GM23248 (cell line): ENCODE measurements at places on chromosomes 11 and 22. TPM values are rescaled to one million over a fixed set of nuclear protein-coding genes. Genes with fewer than 3 reads are reported as not detected.

Gene FXYD2
- not detected in 2 replicates for total RNA-seq

DNA sequence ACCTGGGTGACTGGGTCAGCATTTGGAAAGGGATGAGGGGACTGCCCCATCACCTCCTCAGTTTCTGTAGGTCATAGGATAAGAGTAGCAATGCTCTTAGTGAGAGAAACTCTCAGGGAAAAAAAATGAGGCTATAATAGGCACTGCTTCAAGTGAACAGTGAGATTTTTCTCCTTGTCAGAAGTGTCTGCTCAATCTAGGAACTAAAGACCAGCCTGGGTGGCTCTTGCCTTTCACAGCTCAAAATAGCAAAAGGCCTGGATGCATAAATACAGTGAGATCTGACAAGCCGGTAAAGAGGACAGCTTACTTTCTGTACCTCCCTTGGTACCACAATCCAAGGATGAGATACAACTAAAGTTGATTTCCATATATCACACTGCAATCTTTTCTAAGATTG is 205.6 kb upstream of the ANO5 start:
- no peak for DNase-seq
- H3K36me3 ChIP-seq: no peaks in the 10 kb centered on the region
- H3K27ac ChIP-seq: no peak overlapping the region
- no peaks in the 10 kb centered on the region for H3K27me3 ChIP-seq
- H3K4me3 ChIP-seq: no peak overlapping the region

DNA sequence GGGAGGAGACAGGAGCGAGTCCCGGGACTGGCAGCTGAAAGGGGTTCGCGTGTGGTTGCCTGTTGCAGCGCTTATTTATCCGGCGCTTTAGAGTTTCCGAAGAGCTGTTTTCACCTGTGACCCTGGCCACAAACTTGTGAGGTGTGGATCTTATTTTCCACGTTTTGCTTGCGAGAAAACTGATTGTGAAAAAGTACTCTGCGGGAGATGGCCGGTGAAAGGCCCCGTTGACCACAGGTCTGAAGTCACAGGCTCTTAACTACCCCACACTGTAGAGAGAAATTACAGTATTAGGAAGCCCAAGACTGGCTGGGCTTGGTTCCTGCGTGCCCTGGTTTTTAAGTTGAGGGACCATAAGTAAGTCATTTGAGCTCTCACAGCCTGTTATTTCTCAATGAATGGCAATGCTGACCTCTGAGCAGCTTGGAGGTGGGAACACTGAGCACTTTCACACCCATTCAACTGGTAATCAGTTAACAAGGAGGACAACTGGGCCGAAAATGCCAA is 379 bp upstream of the RAB38 start:
- no peaks in the 10 kb centered on the region for H3K27me3 ChIP-seq

DNA sequence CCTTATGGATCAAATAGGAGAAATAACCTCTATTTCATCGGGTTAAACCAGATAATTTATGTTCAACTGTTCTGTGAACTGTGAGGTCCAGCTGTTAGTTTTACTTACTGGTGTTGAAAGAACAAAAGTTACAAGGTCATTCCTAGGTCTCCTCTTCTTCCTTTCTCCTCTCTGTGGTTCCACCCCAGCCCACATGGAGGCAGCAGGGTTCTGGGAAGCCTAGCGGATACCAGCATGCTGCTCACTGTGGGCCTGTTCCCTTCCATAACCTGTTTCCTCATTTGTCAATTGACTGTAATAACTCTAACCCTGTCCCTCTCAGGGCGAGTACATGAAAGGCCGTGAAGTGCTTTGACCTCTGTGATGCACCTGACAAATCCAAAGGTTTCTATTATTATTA is 27.8 kb downstream of the RELT start:
- peaks cover 17% of the 10 kb centered on the region for H3K4me1 ChIP-seq
- H3K27me3 ChIP-seq: no peaks in the 10 kb centered on the region
- H3K4me3 ChIP-seq: no peak overlapping the region
- DNase-seq: peak; percentile 70
- H3K36me3 ChIP-seq: no peaks in the 10 kb centered on the region; the same call in 1 of the 2 replicates

Gene DEFB131B
- not detected in 2 replicates for total RNA-seq

GRCh38 chr11:126265811-126266210 is 2.9 kb downstream of the SRPRA start:
- peaks cover 61% of the 10 kb centered on the region for H3K36me3 ChIP-seq
- H3K27me3 ChIP-seq: no peaks in the 10 kb centered on the region
- peak; percentile 30 for DNase-seq
- no peak overlapping the region for H3K27ac ChIP-seq
- no peak overlapping the region for H3K4me3 ChIP-seq

- no peaks in the 10 kb centered on the region for H3K27me3 ChIP-seq
- no peak overlapping the region for H3K4me3 ChIP-seq
- H3K4me1 ChIP-seq: peaks cover 21% of the 10 kb centered on the region
- H3K27ac ChIP-seq: no peak overlapping the region
- H3K36me3 ChIP-seq: no peaks in the 10 kb centered on the region
- no peak for DNase-seq
These were observed 23.5 kb downstream of the APLNR start for GRCh38 chr11:57213342-57214097.

DNA sequence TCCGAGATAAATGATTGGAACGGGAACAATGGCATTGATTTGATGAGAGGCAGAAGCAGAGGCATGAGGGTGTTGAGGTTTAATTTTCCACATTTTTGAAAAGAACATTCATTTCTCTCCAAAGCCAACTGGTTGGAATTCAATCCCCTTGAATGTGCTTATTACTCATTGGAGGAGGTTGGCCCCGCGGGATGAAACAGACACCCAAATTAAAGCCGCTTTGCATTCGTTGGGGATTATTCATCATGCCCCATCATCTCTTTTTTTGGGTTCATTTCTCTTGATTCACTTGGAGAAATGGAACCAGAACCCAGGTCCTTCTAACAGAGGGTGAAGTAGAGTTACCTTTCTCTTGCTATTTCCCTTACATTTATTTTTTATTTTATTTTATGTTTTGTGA is 47.6 kb upstream of the PARVG start:
- peaks cover 33% of the 10 kb centered on the region for H3K36me3 ChIP-seq
- peaks cover 6% of the 10 kb centered on the region; the same call in 1 of the 2 replicates for H3K4me1 ChIP-seq
- DNase-seq: peak; percentile 78
- H3K4me3 ChIP-seq: no peak overlapping the region
- H3K27me3 ChIP-seq: no peaks in the 10 kb centered on the region

DNA sequence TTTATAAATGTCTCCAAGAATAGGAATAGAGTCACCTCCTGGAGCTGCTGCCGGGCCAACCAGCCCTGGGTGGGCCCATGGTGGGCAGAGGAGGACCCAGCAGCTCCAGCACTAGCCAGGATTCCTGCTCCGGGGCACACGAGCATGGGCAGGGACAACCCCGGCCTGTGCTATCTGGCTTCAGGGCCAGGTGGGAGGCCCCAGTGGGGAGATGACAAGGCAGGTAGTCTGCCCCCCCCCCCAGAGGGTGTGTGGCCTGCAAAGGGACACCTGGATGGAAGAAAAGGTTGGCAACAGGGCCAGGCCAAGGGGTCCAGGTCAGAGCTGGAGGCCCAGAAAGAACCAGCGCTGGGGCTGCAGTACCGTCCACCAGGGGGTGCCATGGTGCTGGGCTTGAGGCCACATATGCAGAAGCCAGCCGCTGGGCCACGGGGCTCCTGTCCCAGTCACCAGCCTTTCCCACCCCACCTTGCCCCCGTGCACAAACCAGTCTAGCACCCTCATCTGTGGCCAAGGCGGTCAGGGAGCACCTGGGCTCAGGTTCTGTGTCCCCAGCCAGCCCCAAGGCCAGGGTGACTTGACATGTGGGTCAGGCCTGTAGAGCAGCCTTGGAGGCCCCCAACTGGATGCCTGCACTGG is 3.4 kb downstream of the TSPAN32 start:
- DNase-seq: peak; percentile 85
- H3K27me3 ChIP-seq: no peaks in the 10 kb centered on the region
- H3K27ac ChIP-seq: 0 out of 2 replicates have a peak overlapping the region, but pooled peaks have one; percentile 74

DNA sequence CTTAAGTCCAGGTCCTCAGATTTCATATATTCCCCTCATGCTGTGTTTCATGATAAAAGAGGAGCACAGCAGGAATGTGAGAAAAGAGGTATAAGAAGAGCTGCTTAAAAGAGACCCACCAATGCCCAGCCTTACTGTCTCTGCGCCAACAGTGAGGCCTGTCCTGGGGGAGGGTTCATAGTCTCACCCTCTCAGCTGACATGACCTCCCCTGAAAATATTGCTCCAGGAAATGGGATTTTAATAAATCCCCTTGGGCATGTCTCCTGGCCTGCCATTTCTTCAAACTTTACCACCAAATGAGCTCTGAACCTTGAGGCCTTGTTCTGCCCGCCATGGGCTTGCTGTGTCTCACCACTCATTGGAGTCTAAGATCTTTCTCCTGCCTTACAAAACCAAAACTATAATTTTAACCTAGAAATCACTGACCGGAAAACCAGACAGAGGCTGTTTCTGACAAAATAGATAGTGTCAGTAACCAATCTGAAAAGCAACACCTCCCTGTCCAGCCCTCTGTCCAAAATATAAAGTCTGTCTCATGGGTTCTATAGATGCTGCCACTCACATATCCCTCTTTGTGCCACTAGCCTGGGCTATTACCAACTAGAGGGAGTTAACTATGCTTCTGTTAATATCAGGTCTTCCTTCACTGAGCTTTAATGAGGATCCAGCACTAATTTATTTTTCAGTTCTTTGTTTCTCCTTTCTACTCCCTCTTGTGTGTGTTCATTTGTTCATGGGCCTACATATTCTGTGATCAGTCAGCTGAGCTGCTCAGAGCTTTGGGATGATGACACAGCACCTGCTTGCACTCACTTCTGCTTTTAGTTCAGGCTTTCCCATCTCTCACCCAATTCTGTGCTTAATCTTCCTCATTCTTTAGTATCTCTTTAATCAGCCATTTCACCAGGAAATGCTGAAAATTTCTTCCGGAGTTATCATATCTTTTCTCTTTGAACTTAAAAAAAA is at the start of gene OR2AG2:
Gene OR2AG2, minus strand, starts transcription at position 51 of the 968 bp plus-strand sequence. CDS start 3,019 bp downstream, outside the sequence.
- no peaks in the 10 kb centered on the region for H3K36me3 ChIP-seq
- no peak within 1 kb of the TSS for H3K4me3 ChIP-seq

DNA sequence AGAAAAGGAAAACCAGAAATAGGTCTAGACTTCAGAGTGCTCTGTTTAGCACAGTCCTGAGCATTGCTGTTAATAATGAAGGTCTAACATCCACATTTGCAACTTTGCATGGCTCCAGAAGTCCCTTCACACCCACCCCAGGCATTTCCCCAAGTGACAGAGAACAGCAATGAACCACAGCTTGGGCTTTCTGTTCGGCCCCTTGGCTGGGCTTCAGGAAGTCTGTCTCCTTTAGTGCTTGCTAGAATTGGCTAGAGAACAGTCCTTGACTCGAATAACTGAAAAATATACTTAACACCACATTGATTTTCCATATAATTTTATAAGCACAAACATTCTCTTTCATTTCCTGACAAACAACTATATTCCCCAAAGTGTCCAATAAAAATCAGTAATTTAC is 29.3 kb upstream of the TENM4 start:
- no peaks in the 10 kb centered on the region for H3K4me1 ChIP-seq
- no peak for DNase-seq
- no peak overlapping the region for H3K27ac ChIP-seq
- H3K27me3 ChIP-seq: peaks cover 37% of the 10 kb centered on the region
- no peaks in the 10 kb centered on the region for H3K36me3 ChIP-seq

- peaks cover 42% of the 10 kb centered on the region for H3K4me1 ChIP-seq
- no peaks in the 10 kb centered on the region for H3K27me3 ChIP-seq
- no peaks in the 10 kb centered on the region for H3K36me3 ChIP-seq
- peak; percentile 59 for DNase-seq
- H3K27ac ChIP-seq: no peak overlapping the region
These were observed 72.0 kb downstream of the RPUSD4 start for GRCh38 chr11:126139111-126140091.

Gene GAL
- 0.97 and 1.5 TPM in 2 replicates for total RNA-seq
